ENCODE measurements at places on chromosomes 3 and 15.

DNA sequence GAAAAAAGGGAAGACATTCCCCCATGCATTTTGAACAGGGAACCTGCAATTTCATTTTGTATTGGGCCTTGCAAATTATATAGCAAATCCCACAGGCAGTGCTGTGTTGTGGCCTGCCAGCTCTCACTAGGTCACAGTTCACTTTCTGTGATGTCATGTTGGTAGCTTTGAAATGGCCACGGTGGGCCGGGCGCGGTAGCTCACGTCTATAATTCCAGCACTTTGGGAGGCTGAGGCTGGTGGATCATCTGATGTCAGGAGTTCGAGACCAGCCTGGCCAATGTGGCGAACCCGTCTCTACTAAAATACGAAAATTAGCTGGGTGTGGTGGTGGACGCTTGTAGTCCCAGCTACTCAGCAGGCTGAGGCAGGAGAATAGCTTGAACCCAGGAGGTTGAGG, 27.0 kb upstream of the C15orf39 start:
- no peak for DNase-seq

- no peak for DNase-seq
These were observed 25.2 kb downstream of the ST8SIA2 start for GRCh38 chr15:92418864-92419263.

DNA sequence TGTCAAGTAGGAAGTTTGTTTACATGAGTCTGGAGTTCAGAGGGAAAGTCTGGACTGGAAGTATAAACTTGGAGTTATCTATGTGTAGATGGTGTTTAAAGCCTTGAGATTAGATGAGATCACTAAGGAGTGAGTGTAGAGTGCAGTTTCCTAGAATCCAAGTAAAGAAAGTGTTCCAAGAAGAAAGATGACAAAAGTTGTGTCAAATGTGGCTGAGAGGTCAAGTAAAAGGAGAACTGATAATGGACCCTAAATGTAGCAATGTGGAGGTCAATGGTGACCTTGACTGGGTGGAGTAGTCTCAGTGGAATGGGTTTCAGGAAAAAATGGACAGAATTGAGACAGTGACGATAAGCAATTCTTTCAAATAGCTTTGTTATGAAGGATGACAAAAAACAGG, 39.9 kb upstream of the ULK4 start:
- DNase-seq: no peak

DNA sequence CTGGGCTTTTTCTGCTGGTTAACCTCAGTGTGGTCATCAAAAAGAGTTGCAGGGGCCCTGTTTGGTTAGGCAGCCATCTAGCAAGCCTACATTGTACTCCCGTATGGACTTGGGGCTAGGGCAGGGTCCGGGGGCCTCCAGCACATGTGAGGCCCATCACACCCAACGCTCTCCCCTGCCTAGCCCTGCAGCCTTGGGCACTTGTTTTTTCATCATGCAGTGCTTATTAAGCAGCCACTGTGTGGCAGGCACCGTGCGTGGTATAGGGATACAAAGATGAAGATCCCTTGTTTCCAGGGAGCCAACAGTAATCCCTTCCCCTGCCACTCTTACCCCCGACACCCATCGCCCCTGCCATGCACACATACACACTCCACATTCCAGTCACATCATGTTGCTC, 14.2 kb downstream of the MRAS start:
- DNase-seq: no peak

DNA sequence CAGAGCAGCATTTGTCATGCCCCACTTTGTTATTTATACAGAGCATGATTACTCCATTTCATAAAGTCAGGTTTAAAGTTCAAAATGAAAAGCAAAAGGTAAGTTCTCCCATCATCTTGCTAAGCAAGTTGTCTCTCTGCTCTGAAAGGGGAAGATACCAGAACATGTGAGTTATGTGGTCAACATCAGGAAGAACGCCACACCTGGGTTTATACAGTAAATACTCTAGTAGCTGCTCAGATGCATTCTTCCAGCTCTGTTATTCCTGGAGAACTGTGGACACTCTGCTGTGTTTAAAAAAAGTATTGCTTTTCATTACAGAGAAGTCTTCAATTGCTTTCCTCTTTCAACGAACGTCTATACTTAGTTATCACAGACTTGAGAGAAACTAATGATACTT, 145.7 kb downstream of the PLCL2 start:
- DNase-seq: no peak

GRCh38 chr15:66934868-66935520, 130.4 kb upstream of the SMAD3 start:
- DNase-seq: no peak

DNA sequence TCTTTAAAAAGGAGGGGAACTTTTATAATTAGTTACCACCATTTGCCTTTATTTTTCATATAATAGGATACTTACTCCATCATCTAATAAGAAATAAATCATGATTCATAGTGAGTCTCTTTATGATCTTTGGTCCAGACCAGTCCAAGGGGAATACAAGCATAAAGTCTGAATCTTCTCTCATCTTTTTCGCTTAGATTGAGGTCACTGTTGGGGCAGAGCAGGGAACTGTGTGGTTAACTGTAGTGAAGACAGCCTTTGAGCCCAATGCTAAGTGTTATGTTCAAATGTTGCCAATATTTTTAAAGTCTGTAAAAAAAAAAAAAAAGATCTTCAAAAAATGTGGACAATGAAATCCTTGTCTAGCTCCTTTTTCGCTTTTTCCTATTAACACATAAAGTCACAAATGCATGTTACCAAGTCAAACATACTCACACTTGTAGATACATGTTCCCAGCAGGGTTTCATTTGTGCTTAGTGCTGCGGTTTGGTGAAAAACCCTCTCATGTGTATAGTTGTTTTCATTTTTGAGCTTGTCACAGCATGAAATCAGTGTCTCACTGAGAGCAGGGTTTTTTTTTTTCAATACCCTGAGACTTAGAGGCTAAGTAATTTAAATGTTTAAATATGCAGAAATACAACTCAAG, 72.1 kb downstream of the EPHA3 start:
- no peak for DNase-seq

GRCh38 chr3:29429055-29429679, 148.3 kb downstream of the RBMS3 start:
- no peak for DNase-seq

DNA sequence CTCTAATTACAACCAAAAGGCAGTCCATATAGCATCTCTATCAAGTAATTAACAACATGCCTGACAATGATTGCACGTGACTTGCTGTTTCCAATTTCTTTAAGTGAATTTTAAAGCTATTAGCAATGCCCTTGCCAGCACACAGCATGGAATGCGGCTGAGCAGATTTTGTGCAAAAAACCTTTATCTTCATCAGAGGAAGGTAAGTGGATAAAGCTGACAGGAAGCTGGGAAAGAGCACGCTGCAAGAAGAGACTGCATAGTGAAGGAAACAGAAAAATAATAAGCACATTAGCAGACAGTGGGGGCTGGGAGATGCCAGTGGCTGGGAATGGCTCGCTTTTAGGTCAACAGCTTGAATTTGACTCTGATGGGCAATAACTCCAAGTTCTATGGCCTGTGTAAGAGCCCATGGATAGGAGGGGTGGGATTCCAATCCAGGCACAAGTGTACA, 138.8 kb downstream of the PDZRN3 start:
- no peak for DNase-seq

- no peak for DNase-seq
These were observed 69.5 kb upstream of the EPHB3 start for GRCh38 chr3:184491867-184492615.

DNA sequence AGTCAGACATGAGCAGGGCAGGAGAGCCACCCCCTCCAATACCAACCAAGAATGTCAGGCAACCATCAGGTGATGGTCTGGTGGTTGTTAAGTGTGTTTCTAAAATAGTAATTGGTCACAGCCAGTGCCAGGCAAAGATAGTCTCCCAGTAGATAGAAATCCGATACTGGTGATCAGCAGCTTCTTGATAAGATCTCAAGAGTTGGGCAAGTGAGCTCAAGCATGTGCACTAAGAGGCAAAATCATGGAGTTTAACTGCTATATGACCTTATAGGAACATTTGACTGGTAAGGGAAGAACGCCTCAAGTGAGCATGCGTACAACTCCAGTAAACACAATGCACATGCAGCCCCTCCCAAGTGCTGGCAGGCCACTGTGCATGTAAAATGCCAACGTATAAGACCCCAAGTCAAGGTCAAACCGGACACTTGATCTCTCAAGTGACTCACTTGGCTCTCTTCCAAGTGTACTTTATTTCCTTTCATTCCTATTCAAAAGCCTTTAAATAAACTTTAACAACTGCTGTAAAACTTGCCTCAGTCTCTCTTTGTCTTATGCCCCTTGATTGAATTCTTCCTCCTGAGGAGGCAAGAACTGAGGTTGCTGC, 36.0 kb upstream of the CBLB start:
- DNase-seq: no peak

DNA sequence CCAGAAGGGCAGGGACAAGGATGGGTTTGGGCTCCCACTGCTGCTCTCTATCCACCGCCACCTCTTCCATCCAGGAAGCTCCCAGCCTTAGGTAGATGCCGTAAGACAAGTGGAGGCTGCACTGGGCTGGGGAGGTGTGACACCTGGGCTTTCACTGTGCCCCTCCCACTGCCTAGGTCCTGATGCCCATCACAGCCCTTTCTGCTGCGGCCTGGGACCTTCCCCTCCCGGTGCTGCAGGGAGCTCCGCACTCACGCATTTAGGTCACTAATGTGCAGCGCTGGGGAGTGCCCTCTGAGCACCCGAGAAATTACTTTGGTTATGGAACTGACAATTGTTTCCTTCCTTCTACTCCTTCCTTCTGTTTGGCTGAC, 850 bp downstream of the LTF start:
- no peak for DNase-seq

GRCh38 chr3:106691476-106691875, 685.8 kb upstream of the CCDC54 start:
- no peak for DNase-seq

- peak; percentile 86 for DNase-seq
These were observed at the start of gene C2CD4B for GRCh38 chr15:62165104-62165792. Gene C2CD4B, minus strand, starts transcription at chr15:62165285. Its CDS starts 301 bp downstream, at chr15:62164984.

DNA sequence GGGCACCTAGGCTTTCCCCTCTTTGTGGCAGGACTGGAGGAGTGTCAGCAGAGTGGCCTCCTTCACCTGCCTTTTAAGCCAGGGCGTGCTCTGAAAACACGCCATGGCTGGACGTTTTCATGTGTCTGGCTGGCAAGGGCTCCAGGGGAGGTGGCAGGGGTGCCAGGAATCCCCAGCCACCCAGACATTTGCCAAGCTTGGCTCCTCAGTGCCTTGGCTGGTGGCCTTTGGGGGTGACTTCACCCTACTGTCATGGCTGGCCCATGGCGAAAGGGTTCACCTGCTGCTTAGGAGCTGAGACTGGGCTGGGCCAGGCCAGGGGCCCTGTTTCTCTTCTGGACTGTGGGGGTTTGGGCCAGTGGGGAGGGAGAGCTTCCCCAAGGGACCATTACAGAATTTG, 17.6 kb downstream of the KLF13 start:
- DNase-seq: no peak

GRCh38 chr3:101384426-101384825, 64.1 kb upstream of the IMPG2 start:
- DNase-seq: no peak

GRCh38 chr3:31959251-31959650, 21.8 kb downstream of the OSBPL10 start:
- DNase-seq: no peak

GRCh38 chr3:188649521-188649920, 495.6 kb downstream of the LPP start:
- no peak for DNase-seq

DNA sequence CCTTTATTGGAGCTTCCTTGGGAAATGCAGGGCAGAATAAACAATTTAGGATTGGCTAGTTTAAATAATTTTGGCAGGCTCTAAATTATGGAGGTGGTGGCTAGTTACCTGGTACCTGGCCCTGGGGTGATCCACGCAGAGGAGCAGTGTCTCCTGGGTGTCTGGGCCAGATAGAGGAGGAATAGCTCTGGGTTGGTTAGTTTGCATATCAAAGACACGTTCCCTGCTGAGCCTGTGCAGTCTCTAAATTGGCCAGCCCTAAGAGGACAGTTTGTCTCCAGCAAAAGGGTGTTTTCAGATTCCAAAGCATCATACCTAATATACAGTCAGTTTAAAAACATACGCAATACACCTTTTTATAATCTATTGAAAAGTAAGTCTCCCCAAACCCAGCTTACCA, 333.3 kb upstream of the TPM1 start:
- DNase-seq: no peak

- no peak for DNase-seq
These were observed 68.4 kb downstream of the CRTC3 start for GRCh38 chr15:90598031-90598577.

- DNase-seq: no peak
These were observed 854 bp downstream of the CLEC3B start for GRCh38 chr3:45026957-45027356.

DNA sequence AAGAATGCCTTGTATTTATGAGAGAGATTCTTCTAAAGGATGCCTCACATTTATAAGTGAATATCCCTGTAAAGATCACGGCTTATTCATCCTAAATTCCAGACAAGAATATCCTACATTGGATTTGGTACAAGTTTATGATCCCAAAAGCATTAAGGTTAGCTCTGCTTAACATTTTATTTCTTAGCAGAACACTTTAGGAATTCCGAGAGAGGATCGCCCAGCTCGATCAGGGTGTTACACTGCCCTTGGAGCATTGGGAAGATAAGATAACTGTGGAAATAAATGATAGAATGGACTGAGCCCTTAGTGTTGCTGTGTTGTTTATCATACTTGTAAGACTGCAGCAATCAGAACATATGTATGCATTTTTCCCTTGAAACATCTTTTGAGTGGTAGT, 223.0 kb upstream of the CDIN1 start:
- no peak for DNase-seq

GRCh38 chr3:120350401-120350941, 1.3 kb upstream of the LRRC58 start:
- no peak for DNase-seq

DNA sequence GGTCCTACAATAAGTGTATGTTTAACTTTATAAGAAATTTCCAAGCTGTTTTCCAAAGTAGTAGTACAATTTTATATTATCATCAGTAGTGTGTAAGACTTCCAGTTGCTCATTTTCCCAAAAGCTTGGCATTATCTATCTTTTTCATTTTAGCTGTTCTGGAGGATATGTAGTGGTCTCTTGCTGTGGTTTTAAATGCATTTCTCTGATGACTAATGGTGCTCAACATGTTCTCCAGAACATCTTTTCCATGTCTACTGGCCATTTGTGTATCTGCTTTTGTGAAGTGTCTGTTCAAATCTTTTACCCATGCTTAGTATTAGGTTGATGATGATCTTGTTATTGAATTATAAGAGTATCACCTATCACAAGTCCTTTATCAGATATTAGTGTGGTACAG, 13.3 kb downstream of the BCL2A1 start:
- DNase-seq: no peak
